ENCODE measurements at places on chromosomes 3 and 15. TPM values are rescaled to one million over a fixed set of nuclear protein-coding genes. Genes with fewer than 3 reads are reported as not detected.

The PLA2G4E gene
- not detected for total RNA-seq

DNA sequence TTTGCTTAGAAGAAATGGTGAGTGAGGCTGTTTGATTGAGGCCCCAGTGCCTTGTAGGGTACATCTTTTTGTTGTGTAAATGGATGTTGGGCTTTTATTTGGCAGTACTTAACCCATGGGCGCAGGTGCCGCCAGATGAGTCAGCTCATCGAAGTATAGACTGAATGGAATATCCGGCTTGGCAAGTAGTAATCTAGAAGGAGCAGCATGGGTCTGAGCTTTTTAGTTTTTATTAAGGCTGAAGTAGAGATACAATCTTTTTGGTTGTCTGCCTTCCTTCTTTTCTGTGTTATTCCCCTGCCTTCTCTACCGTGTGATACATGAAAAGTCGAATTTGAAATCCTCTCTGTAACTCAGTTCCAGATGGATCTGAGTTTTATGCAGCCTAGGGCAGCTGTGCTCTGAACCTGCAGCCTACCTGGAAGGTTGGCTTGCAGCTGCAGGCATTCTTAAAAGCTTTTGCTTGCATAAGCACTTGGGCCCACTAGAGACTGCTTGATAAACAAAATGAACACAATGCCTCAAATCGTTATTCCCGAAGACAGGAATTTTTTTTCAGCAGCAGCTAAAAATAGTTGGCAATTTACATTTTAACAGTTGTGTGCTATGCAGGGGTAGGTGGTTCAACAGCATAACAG, 177.5 kb upstream of the CGNL1 start:
- no peak for DNase-seq

DNA sequence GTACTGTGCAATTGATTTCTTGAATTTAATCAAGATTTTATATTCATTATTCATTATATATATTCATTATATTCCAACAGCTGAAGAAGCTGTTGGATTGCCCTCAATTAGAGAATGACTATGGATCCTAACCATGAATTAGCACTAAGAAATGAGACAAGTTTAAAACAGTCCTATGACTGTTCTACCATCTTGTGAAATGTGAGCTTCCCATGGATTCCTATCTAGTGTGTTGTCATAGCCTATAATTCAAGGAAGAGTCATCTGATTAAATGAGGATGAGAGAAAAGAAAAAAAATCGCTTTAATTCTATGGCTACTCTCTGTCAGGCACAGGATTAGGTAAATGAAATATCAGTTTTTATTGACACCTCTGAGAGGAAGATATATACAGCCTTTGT, 696.6 kb upstream of the NAALADL2 start:
- DNase-seq = no peak

DNA sequence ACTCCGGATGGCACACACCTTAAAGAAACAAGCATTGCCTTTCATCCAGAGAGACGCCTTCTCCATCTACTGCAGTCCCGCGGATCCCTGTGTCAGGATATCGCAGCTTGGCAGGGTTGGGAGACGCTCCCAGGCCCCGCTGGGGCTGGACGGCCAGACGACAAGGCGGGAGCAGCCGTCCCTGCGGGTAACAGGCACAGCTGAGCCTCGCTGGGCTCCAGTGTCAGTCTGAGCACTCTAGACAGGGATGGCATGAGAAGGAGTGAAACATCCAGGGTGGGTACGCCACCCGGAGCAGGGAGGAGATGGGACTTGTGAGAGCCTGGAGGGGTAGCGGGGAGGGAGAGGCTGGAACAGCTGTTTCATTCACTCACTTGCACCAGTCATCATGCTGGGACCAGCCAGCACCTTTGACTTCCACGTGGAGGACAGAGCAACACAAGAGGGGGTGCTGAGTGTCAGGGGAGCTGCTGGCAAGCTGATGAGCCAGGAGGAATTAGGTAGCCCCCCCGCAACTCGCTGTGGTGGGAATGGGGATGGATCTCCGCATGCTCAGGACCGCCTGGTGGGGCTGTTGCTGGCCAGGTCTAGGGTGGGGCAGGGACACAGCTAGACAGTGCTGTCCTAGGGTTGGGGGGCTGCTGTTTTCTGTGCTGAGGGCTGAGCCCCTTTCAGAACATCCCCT, 31.6 kb upstream of the SNRPA1 start:
- no peak for DNase-seq

GRCh38 chr3:30754426-30754825, 140.0 kb downstream of the GADL1 start:
- DNase-seq = no peak

DNA sequence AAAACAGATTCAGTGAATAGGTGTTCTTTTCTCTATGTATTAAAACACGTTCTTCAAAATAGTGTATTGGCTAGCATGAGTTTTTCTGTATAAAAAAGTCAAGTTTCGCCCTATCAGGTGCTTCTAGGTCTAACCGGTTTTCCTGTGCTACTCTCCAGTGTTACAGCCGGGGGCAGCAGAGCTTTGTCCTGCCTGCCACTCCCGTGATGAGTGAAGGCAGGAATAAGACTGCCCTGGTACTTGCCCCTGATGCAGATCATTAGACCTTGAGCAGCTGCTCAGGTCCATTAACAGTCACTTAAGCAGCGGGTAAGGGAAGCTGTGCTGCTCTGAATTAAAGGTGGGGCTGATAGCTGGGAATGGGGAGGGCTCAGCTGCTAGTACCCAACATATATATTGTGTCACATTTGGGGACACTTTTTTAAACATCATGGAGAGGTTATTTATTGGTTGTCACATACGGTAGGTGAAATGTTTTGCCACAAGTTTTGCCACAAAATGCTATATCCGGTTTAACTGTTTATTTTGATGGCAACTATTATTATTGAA, 1.3 kb upstream of the UNC13C start:
- DNase-seq = no peak

Data from Right ventricle myocardium superior (tissue), 1 donor.